ENCODE measurements at places on chromosomes 7 and 10.

DNA sequence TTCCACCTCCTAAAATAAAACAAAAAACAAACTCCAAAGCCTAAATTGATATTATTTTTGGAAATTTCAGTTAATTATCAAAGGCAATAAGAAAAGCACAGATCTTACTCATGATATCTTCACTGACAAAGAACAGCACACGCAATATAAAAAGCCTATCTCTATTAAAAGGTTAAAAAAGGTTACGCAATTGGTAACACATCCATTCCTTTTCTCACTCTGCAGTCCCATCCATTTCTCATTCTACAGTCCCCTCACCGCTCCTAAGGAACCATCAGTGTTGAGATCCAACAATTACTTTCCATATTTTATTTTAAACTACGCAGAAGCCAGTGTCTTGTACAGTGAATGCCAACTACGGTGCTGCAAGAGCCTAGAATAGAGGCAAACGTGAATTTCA lies 1.3 kb downstream of the SEC61G start:
- no peak for DNase-seq

DNA sequence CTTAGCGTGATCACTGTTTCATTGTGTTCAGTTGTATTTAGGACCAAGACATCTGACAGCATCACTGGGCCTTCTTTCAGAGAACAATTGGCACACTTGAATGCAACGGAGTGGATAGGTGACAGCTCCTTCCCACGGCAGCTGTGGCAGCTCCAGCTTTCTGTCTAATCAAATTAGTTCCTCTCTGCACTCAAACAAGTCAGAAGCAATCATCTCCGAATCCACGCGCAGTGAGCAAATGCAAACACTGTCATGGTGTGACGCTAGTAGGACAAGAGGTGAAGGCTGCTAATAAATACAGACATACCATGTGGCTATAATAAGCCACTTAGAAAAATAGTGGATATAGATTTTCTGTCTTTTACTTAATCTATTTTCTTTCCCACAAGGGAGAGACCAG lies 542.4 kb downstream of the ACTR3B start:
- no peak for DNase-seq

GRCh38 chr10:125134916-125135770 lies 25.2 kb downstream of the CTBP2 start:
- DNase-seq = no peak

DNA sequence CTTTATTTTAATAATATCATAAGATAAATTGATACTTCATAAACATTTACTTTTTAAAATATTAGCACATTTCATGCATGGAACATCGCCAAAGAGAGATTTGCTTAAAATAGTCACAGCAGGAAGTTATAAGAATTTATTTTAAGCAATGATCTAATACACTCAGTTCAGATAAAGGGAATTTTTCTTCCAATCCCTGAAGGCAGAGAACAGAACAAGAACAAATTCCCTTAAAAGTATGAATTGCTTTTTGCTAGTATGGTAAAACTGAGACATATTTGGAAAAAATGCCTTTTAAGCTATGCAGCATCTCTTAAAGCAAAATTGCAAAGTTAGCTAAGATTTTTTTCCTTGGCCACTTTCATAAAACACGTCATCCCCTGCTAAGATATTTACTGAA lies 91.0 kb downstream of the SEMA3D start:
- no peak for DNase-seq
